ENCODE measurements at places on chromosomes 2 and 18. TPM values are rescaled to one million over a fixed set of nuclear protein-coding genes. Genes with fewer than 3 reads are reported as not detected.

DSG3 gene
- not detected for total RNA-seq

- no peak overlapping the region for H3K4me3 ChIP-seq
- DNase-seq, result no peak
- no peaks in the 10 kb centered on the region for H3K36me3 ChIP-seq
- peaks cover 18% of the 10 kb centered on the region for H3K4me1 ChIP-seq
- H3K27me3 ChIP-seq, result no peaks in the 10 kb centered on the region
These were observed 498.5 kb downstream of the DPP10 start for GRCh38 chr2:114940785-114941458.

GRCh38 chr2:43086451-43087221, 139.8 kb downstream of the ZFP36L2 start:
- H3K27me3 ChIP-seq, result no peaks in the 10 kb centered on the region
- H3K4me1 ChIP-seq, result peaks cover 70% of the 10 kb centered on the region
- no peak for DNase-seq
- peaks cover 11% of the 10 kb centered on the region for H3K36me3 ChIP-seq

GRCh38 chr2:100821911-100822265, 1.9 kb downstream of the NPAS2 start:
- H3K36me3 ChIP-seq, result no peaks in the 10 kb centered on the region
- H3K27me3 ChIP-seq, result peaks cover 63% of the 10 kb centered on the region
- peaks cover 20% of the 10 kb centered on the region for H3K4me1 ChIP-seq
- DNase-seq, result no peak

DNA sequence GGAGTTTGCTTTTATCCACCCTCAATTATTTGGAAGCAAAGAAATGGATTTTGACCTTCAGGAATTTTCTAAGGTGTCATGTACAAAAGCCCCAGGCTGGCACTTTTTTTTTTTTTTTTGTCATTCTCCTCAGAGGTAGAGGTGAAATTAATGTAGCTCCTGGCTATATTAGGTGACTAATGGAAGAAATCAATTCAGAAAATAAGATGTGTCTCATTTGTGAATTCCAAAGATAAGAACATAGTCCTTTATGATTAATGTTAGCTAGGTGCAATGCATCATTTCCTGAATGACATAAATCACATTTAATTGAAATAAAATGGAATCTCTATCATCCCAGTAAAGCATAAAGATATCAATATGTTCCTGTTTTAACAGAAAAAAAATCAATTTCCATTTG, 477.6 kb downstream of the FBXO15 start:
- H3K27me3 ChIP-seq, result no peaks in the 10 kb centered on the region
- DNase-seq, result no peak
- no peak overlapping the region for H3K27ac ChIP-seq
- H3K4me3 ChIP-seq, result no peak overlapping the region
- no peaks in the 10 kb centered on the region for H3K4me1 ChIP-seq

GRCh38 chr2:45505138-45505537, 105.9 kb downstream of the SRBD1 start:
- H3K27me3 ChIP-seq, result no peaks in the 10 kb centered on the region
- no peak overlapping the region for H3K4me3 ChIP-seq
- peaks cover 12% of the 10 kb centered on the region for H3K36me3 ChIP-seq
- no peaks in the 10 kb centered on the region for H3K4me1 ChIP-seq
- no peak for DNase-seq

DNA sequence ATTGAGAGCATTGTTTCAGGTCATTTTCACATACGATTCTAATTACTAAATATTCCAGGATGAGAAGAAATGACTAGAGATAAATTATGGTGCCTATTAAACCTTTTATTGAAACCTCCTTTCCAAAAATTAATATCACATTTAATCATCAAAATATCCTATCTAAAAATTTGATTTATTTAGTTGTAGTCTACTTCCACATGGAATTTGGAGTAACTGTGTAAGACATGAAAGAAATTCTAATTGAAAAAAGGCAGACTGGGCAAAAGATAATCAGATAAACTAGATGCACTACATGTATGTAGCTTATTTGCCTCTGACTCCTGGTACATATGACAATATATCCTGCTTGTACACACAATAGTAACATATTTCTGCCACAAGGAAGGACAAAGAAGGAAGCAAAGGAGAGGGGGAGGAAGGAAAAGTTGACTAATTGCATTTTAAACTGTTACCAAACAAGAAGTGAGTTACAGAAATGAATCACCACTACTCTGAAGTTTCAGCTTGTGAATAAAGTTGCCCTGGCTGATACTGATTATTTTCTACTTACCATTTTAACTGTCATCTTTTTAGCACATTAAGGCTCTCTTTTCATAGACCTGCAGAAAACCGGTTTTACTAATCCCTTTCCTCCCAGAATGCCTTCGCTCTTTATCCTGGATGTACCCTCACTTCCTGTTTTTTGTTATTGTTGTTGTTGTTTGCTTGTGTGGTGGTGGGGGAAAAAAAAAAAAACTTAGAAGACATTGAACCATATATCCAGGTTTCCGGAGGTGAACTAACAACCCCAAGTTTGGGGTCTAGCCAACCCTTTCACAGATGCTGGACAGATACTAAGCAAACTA, 28.4 kb downstream of the NRXN1 start:
- no peak overlapping the region for H3K4me3 ChIP-seq
- no peaks in the 10 kb centered on the region for H3K27me3 ChIP-seq
- H3K27ac ChIP-seq, result no peak overlapping the region
- H3K36me3 ChIP-seq, result peaks cover 2% of the 10 kb centered on the region
- peaks cover 48% of the 10 kb centered on the region for H3K4me1 ChIP-seq

All from neural crest cell (in vitro differentiated cells).